ENCODE measurements at places on chromosomes 13 and 19.

GRCh38 chr13:97348569-97349100, 85.3 kb upstream of the RAP2A start:
- no peak for DNase-seq

DNA sequence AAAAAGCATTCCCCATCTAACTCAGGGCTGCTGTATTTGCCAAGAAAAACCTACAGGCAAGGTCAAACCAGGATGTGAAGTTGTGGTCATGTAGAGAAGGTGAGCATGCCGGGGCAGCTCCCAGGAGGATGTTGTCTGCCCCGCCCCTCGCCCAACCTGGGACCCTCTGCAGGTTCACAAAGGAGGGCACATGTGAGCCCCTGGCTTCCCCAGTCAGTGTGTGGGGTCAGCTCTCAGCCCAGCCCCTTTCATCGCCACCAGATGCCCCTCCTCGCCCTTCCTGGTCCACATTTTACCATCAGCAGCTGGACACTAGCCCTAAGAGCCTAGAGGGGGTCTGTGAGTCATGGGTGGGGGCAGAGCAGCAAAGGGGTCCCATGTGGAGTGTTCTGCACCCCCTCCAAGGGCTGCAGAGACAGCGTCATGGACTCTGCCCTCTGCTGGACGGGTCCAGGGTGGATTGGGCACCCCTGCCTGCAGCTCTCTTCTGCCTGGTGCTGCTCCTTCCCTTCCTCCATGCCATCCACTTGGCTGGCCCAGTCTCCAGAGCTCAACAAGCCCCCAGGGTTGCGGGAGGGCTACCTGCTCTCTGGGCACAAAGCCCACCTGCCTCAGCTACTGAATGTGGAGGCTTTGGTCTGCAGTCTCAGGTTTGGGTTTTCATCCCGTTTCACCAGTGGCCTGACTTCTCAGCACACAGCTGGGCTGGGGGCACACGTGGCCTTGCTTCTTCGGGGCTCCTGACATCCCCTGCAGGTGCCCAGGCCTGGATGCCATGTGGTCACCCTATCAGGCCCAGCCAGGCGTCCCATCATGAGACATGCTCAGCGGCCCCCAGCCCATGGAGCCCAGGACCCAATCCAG, 3.7 kb downstream of the PLEKHF1 start:
- peak; percentile 47 for DNase-seq

GRCh38 chr19:14056741-14057356, 5.0 kb downstream of the PALM3 start:
- DNase-seq, result no peak

- no peak for DNase-seq
Measured at GRCh38 chr19:40633207-40633606, 32.0 kb downstream of the LTBP4 start.

DNA sequence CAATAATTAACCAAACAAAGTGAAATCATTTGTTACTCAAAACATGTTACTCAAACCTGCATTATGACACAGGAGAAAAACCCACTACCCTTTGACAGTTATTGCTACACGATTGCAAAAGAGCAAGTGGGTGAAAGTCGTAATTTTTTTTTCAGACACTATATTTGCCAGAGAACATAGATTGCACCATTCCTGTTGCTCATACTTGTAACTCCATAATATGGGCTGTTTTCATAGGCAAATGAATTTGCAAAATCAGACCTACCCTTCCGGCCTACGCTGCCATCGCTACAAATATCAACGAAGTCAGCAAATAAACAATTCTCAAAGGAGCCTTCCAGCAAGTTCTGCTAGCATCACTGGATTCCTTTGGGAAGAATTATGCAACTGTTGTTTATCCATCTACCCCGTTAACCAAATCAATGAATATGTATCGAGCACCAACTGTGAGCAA, 396.5 kb downstream of the IRS2 start:
- peak; percentile 73 for DNase-seq

DNA sequence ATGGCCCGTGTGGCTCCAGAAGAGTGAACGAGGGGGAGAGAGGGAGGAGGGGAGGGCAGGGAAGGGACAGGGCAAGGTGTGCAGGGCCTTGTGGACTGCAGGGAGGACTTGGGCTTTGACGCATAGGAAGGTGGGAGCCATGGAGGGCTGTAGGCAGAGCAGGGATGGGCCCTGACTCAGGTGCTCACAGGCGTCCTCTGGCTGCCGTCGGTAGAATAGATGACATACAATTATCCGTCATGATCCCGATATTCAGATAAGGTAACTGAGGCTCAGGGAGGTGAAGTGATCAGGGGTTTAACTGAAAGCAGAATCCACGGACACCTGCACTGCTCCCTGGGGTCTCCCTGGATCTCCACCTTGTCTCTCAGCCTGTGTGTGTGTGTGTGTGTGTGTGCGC, 3.4 kb downstream of the C3 start:
- no peak for DNase-seq

GRCh38 chr13:42370229-42370628, 98.3 kb downstream of the AKAP11 start:
- DNase-seq, result no peak

- no peak for DNase-seq
Measured at GRCh38 chr13:44307844-44308243, 65.8 kb upstream of the SERP2 start.

GRCh38 chr13:72698164-72698563, 29.3 kb downstream of the MZT1 start:
- DNase-seq, result no peak

- no peak for DNase-seq
Measured at GRCh38 chr13:114107686-114108081, 24.7 kb downstream of the RASA3 start.

DNA sequence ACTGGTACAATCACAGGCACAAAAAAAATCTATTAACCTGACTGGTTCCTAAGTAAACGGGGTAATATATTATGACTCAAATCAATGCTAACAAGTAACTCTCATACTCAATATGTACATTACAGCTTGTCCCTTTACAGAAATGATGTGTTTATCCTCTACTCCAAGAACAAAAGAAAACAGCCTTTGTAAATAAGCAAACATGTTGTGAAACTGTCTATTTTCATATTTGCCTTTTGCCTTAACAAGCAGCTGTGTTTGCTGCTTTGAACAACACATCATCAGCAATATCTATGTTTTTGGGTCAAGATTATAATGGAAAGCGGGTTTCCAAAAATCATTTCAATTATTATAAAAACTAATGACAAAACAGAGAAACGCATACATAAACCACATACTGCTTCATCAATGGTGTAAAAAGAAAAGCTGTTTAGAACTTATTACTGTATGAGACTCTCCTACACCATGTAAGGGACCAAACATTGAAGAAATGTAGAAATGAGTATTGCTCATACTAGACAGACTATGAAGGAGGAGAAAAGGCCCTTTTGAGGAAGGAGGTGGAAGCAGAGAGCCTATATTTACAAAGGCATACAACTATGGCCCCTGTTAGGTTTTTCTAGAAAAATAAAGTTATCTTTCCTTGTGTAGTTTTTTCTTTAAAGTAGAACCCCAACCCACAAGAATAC, 14.8 kb downstream of the TBC1D4 start:
- no peak for DNase-seq

DNA sequence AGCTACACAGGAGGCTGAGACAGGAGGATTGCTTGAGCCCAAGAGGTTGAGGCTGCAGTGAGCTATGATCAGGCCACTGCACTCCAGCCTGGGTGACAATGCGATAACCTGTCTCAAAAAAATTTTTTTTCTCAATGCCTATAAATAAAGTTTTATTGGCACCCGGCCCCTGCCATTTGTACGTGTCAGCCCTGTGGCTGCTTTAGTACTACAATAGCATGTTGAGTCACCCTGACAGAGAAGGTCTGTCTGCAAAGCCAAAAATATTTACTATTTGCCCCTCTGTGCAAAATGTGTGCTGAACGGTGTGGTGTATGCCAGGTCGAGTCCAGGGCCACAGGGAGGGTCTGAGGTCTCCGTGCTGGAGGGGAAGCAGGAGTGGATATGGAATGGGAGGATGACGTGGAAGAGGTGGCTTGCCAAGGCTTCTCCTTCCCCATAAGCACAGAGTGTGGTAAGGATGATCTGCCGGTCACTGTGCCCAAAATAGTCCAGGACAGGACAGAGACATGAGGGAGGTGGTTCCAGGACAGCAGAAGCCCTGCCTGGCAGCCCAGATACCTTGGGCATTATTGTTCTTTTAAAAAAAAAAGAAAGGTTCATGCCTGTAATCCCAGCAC, 10.0 kb downstream of the NMRK2 start:
- peak; percentile 39 for DNase-seq

- peak; percentile 95 for DNase-seq
Measured at GRCh38 chr19:48970923-48971395, 5.8 kb downstream of the FTL start.

GRCh38 chr19:3360421-3361383, 5.7 kb upstream of the NFIC start:
- peak; percentile 80 for DNase-seq

DNA sequence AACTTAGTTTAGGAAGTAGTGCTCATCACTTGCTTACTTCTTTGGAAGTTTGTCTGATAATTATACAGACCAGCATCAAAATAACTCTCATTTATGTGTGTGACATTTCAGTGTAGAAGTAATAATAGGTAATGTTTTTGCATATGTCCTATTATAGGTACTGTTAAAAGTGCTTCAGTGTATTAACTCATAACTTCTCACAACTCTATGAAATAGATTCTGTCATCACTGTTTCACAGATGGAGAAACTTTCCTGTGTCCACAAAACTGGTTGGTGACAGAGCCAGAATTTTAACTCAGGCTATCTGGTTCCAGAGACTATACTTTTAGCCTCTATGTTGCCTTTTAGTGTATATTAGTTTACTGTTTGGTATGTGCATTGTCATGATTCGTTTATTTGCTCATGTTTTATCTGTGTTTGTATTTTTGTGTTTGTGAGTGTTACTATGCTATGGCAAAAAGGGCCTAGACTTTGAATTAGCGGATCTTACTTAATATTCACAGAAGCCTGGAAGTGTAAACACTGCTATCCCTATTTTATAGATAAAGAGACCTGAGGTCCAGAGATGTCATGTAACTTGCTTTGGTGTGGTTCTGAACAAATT, 12.7 kb downstream of the LPAR6 start:
- DNase-seq, result no peak

- DNase-seq, result no peak
Measured at GRCh38 chr19:29603308-29603707, 2.8 kb upstream of the POP4 start.

- DNase-seq, result no peak
Measured at GRCh38 chr13:66513728-66514127, 716.4 kb downstream of the PCDH9 start.

Data from hematopoietic multipotent progenitor cell treated with erythropoietin and hydrocortisone succinate and interleukin-3 and kit ligand, for 4 days (in vitro differentiated cells).